NCI-H2107 (cell line): ENCODE measurements at places on chromosomes 11 and 22.
A peak's percentile ranks its signal among the peaks of the same experiment; 100 is the strongest.

DNA sequence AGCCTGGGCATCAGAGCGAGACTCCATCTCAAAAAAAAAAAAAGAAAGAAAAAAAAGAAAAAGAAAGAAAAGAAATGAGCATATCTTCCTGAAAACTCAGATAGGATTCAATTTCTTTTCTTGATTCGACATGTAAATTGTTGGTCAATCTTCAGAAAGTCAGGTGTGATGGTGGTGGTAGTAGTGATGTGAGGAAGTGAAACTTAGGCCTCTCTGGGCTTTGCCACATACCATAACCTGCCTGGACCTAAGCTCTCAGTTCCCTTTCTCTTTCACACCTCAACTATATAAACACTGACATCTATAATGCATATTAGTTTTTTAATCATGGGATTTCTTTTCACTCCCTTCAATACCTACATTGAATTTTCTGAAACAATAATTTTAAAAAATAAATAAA lies 98.0 kb upstream of the TBCEL start:
- DNase-seq, result no peak

DNA sequence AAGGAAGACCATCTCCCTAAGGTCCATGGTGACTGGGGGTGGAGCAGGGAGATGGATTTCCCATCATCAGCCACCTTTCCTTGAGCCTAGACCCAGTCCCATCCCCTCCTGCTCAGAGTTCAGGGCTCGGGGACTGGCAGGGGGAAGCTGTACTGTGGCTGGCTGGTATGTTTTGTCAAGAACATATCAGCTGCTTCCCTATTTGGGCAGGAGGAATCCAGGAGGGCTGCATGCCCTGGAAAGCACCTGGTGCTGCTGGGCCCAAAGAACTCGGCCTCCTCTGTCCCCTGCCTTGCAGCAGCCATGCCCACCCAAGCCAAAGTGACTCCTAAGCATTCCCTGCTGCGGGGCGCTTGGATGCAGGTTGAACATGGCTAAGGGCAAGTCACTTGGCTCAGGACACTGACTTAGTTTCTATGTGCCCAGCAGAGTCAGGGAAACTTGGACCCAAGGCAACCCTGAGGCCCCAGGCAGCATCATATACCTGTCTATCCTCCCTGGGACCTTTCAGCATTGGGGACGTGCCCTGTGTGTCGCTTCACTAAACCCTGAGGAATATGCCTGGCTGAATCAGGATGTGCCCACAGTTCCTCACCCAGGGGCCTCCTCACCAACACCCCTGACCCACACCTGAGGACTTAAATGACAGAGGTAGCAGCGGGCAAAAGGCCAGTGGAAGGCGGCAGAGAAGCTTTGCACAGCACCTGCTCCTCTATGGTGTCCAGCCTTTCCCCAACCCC lies 43.1 kb downstream of the BUD13 start:
- no peak for DNase-seq

DNA sequence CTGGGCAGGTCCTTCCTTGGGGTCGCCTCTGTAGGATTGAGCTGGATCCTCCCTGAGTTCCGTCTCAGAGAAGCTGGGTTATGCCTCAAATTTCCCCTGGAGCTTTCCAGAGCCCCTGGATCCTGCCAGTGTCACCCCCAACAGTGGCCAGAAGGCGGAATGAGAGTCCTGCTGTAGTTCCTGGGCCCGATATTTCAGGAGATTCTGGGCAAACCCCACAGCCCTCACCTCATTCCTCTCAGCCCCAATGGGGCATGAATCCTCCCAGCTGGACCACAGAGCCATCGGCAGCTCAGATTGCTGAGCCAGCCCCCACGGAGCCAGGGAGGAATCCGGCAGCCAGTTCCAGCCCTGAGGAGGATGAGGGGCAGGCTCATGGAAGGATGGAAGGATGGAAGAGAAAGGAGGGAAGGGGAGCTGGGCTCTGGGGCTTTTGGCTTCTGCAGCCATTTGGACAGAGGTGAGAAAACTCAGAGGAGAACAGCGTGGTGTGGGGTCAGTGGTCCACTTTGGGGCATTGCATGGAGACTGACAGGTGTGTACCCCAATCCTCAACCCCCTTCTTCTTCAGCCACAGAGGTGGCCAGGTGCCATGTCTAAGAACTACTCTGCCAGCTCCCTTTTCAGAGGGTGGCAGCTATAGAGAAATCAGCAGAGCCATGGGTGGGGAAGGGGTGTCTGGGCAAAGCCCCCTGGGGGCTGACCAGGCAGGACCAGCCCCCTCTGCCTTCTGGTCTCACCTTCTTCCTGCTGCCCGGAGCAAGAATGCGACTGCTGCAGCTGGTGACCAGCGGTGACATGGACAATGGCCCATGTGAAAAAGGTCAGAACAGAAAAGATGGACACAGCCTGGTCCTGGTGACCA lies 867.6 kb downstream of the TBC1D22A start:
- DNase-seq, result no peak

- no peak for DNase-seq
Measured at GRCh38 chr11:18285841-18286240, 19.8 kb downstream of the SAA1 start.

- DNase-seq, result no peak
Measured at GRCh38 chr11:65225279-65226102, 36.3 kb upstream of the POLA2 start.

DNA sequence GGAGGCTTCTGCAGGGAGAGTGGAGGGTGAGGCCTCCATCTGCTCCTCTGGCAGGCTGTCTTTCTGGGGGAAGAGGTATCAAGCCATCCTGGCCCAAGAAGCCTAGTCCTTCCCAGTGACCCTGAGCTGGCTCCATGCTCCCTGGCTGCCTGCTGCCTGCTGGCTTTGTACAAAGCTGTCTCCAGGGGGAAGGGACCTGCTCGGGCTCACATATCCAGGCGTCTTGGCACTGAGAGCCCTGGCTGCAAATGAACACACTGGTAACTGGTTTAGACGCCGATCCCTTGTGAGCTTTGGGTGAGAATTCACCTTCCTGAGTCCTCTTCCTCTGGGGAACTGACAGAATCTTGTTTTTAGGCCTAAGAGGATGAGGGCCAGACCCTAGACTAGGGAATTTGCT lies 210.3 kb upstream of the ZBED5 start:
- no peak for DNase-seq

- DNase-seq, result no peak
Measured at GRCh38 chr11:78560153-78560552, 14.5 kb downstream of the NARS2 start.

GRCh38 chr11:30619767-30620166 lies 33.6 kb upstream of the MPPED2 start:
- DNase-seq, result no peak

GRCh38 chr11:16923987-16924386 lies 90.2 kb downstream of the PLEKHA7 start:
- DNase-seq, result no peak

DNA sequence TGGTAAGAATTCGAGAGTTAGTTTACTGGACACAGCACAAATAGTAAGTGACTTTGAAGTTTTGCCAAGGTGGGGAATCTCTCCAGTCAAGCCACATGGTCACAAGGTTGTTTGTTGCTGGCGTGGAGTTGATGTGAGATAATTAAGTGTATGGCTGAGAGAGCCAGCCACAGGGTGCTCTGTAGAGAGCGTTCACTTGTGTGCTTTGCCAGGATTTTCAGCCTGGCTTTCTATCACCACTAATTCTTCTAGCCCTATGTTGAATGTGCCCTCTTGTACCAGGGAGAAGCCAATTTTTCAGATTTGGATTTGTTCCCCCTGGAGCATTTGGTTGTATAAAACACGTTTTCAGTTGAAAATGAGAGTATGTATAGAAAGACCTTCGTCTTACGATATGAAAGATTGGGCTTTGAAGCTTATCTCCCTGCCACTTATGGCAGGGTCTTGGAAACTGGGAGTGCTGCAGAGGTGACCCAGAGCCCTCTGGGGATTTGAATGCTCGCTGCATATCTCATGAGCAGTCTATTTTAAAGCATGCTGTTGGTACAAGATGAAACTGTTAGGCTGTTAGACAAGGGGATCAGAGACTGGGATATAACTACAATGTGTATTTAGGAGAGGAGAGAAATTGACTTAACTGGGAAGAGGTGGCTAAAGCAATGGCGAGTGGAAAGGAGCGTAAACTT lies 28.6 kb downstream of the CSRP3 start:
- no peak for DNase-seq

GRCh38 chr11:106706355-106706754 lies 311.9 kb downstream of the GUCY1A2 start:
- no peak for DNase-seq

- DNase-seq, result no peak
Measured at GRCh38 chr22:46057246-46058090, 80.5 kb upstream of the WNT7B start.

DNA sequence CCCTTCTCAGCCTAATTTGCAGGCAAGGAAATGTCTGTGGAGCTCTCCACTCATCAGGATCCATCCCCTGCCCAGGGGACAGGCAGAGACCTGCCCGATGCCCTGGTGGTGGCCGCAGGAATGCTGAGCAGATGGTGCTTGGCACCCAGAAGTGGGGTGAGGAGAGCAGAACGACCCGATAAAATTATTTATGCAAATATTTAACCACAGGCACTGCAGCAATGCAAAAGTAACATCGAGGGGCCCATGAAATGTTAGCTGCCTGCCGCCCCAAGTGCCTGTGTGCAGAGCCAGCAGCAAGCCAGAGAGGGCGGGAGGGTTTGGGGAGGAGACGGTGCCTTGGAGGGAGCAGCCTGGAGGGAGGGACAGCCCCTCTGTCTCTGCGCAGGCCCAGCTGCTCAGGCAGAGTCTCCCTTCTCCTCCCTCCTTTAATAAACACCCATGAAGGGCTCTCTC lies 205.5 kb downstream of the CTTN start:
- DNase-seq, result peak; percentile 44

- no peak for DNase-seq
Measured at GRCh38 chr22:32476281-32477195, 1.9 kb downstream of the FBXO7 start.

DNA sequence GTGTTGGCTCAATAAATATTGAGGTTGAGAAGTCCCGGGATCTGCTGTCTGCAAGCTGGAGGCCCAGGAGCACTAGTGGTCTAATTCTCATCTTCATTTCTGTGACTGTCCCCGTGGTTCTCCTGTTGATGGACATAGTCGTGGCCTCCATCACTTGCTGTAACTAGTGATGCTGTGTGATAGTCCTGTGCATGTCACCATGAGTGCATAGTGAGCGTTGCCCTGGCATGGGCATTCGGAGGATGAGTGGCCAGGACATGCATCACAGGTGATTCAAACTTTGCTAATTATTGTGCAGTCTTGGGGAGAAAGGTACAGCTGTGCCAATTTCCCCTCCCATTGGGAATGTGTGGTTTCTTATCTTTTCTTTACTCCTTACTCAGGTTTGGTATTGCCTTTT lies 902.2 kb downstream of the BRD1 start:
- no peak for DNase-seq
